ENCODE measurements at places on chromosomes 6 and 20.
A peak's percentile ranks its signal among the peaks of the same experiment; 100 is the strongest.

DNA sequence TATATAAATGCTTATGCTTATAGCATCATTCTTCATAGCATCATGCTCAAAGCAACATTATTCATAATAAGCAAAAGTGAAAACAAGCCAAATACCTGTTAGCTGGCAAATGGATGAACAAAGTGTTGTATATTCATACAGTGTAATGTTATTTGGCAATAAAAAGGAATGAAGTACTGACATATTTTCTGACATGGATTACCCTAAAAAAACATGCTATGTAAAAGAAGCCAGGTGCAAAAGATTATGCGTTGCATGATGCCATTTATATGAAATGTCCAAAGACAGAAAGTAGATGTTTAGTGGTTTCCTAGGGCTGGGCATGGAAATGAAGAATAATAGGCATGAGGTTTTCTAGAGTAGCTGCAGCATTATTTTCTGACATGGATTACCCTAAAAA, 77.1 kb downstream of the GFRA4 start:
- no peak for DNase-seq

GRCh38 chr6:143279385-143279784, 171.1 kb downstream of the ADAT2 start:
- DNase-seq, result peak; percentile 10

- no peak for DNase-seq
Observed at GRCh38 chr20:10951216-10951615, 277.4 kb upstream of the JAG1 start.

DNA sequence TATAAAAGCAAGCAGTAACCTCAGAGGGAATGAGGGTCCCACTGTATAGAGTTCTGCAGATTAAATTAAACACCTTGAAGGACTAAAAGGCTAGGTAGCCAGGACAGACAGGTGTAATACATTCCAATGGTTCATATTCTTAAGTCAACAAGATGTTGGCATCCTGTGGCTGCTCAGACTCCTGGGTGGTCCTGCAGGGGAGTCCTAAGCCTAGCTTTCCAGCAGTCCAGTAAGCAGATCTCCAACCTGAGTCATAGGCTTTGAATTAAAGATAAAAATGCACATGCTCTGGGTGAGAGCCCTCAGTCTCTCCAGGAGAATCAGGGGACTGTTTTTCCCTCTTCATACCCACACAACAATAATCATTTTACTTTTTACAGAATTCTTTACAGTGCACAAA, 307.3 kb upstream of the SUPT3H start:
- DNase-seq, result no peak

- no peak for DNase-seq
Observed at GRCh38 chr20:16485401-16485800, 87.8 kb downstream of the KIF16B start.

GRCh38 chr20:18254615-18255014, 33.7 kb upstream of the ZNF133 start:
- no peak for DNase-seq

- DNase-seq, result peak; percentile 87
Observed at GRCh38 chr6:25017932-25018567, 82.3 kb upstream of the RIPOR2 start.

DNA sequence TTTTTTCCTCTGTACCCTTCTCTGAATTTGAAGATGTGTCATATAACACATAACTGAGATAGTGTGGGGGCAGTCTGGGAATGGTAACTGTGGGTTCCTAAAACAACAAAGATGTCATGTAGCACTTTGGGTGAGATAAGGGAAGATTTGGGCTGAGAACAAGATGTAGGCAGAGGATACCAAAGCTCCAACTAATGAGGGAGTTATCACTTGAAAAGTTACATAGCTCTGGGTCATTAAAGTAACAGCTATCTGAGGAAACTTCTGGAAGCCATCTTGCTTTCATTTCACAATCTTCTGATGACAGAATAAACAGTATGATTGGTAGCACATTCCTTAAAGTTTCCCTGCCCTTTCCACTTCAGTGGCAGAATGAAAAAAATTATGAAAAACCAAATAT, 255.4 kb downstream of the TBX18 start:
- DNase-seq, result no peak

- DNase-seq, result no peak
Observed at GRCh38 chr6:48474830-48475229, 363.8 kb upstream of the PTCHD4 start.

DNA sequence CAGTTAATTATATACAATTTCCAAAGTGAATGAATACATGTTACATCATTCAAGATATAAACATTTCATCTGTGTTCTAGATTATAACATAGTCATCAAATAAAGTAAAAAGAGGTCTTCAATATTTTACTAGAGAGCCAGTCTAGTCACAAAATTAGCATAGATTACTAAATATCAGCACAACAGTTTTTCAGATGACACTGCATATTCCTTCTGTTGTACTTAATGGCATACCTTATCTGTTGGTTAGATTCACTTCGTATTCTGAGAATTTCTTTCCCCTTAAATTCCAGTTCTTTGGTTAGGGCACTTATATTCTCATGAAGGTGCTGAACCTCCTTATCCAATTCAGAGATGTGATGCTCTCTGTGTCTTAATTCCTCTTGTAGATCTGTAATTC, 39.8 kb upstream of the MCM9 start:
- DNase-seq, result no peak

DNA sequence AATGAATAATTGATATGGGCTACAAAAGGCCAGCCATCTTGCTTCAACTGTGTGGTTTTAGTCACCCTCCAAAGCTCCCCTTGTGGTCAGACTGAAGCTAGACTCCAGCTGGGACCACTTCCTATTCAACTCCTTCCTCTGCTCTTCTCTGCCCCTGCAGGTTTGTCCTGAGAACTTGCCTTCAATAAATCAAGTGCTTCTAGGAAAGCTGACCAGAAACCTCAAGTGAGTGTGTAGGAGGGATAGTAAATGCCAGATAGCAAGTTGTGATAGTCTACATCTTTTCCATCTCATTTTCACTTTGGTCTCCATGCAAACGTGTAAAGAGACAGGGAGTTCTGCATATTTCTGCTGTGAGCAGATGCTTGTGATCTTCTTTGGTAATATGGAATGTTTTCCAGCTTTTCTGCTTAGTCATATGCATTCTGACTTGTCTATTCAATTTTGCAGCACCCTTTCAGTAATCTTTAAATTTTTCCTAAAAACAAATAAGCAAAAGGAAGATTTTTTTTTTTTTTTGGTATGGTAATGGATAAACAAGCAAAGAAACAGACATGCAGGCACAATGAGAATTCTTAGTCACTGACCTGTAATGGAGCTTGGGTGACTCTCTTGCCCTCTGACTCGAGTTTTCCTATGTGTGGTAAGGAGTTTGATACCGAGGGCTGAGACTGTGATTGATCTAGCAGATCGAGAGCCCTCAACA, 201.3 kb upstream of the BTBD3 start:
- no peak for DNase-seq

DNA sequence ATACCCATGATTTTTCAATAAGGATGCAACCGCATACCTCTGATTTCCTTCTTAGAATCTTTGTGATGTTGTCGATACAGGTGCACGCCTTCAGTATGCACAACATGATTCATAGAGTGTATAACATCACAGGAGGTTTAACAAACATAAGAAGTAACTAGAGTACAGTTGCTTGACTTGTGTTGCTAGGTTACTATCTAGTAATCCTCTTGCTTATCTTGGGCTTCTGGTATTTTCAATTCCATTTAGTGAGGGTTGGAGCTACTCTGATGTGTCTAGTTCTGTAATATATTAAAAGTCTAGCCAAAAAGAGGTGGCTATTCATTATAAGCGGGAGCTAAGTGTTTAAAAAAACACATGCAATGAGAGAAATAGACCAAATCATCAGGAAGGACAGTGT, 85.5 kb upstream of the TENT5A start:
- DNase-seq, result no peak

GRCh38 chr6:145350928-145351327, 384.4 kb downstream of the EPM2A start:
- DNase-seq, result no peak

DNA sequence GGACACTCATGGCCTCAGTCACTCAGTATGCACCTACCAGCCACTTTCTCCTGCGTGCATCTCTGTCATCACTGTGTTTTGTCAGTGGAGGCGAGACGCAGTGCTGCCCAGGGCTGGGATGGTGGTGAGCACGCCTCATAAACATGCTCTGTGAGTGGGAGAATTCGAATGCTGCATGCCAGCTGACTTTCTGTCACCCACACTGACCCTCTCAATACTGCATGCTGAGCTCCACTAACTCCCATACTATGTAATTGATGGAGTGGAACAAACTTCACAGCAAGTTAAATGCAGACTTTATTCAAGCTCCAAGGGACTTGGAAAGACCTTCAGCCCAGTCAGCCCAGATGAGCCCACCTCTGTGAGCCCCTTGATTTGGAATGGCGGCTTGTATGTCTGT, 22.7 kb upstream of the GGTLC1 start:
- DNase-seq, result no peak

DNA sequence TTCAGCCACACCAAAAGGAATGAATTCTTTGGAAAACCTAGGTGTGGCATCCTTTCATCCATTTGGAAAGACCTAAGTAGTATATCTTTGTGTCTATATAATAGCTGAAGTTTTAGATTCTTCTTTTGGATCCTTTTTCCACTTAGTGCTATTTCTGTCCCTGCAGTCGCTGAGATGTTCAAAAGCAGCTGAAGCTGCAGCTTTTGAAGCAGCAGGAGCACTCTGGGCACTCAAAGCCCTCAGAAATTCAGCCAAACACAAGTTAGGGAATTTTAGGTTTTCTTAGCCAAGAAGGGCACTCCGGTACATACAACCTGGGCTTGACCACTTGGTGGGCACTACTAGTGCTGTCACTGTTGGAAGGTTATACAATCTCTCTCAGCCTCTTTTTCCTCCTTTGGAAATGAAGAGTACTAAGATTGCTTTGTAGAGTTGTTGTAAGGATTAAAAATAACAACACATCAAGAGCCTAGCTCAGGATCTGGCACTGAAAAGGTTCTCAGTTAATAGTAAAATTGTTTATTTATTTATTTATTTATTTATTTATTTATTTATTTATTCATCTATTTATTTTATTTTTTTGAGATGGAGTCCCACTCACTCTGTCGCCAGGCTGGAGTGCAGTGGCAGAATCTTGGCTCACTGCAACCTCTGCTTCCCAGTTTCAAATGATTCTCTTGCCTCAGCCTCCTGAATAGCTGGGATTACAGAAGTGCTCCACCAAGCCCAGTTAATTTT, 71.9 kb upstream of the SLC22A16 start:
- DNase-seq, result no peak

GRCh38 chr6:85493389-85493788, 43.5 kb downstream of the NT5E start:
- no peak for DNase-seq

GRCh38 chr20:53582574-53583351, 10.9 kb downstream of the ZNF217 start:
- peak; percentile 64 for DNase-seq

DNA sequence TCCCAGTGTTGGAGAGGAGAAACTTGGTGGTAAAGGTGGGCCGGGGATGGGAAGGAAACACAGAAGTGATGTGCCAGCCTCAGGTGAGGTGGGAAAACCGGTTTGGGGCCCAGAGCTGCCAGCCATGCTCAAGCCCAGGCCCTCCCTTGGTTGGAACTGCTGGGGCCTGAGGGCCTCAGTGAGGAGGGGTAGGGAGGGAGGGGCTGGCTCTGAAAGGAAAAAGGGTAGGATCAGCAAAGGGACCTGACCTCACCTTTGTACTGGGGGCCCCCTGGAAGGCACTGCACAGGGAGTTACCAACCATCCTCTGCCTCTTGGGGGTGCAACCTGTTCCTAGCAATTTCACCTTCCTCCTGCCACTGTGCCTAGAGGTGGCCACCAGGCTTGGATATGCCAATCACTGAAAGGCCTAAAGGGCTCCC, 1.8 kb upstream of the SPEF1 start:
- DNase-seq, result no peak

DNA sequence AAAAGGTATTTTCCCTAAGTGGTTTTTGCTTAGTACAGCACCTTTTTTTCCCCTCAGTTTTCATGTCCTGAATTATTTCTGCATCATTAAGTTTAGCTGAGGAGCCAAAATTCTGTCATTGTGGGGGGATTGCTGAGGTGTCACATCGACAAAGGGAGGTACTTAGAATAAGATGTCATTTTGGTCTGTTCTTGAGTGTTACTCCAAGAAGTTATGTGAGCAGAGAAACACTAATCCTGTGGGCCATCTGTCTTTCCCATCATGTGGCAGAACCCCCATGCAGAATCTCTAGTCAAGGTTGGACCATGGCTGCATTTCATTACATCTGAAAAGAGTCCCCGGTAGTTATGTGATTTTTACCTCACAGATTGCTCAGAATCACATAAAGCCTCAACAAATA, 167.8 kb upstream of the CENPW start:
- DNase-seq, result no peak

All from CD4-positive, alpha-beta T cell treated with Interleukin-12 subunit alpha and Interleukin-12 subunit beta, for 1 hour (primary cell).